PC-9 (cell line): ENCODE measurements at places on chromosomes 2 and 18. TPM values are rescaled to one million over a fixed set of nuclear protein-coding genes. Genes with fewer than 3 reads are reported as not detected.
A peak's percentile ranks its signal among the peaks of the same experiment; 100 is the strongest.

DNA sequence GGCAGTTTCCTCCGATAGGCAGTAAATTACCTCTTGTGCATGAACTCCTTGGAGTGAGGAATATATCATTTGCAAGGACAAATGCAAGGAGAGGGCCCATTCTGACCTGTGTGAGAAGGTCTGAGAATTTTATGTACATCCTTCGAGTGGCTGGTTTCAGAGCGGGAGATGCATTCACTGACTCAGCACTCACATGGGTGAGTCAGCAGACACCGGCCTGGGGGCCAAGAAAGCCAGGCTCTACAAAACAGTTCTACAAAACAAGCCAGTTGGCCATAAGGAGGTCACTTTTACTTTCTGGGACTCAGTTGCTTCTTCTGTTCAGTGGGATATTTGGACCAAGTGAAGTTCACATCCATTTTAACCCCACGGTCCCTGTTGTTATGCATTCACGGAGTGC lies 35.3 kb downstream of the CYP26B1 start:
- H3K27ac ChIP-seq = no peak overlapping the region
- peaks cover 43% of the 10 kb centered on the region for H3K4me1 ChIP-seq
- no peaks in the 10 kb centered on the region for H3K36me3 ChIP-seq
- no peak for DNase-seq

GRCh38 chr2:112065486-112065885 lies 10.4 kb downstream of the TMEM87B start:
- H3K27ac ChIP-seq = peak overlapping the region; percentile 10
- H3K4me3 ChIP-seq = no peak overlapping the region
- peaks cover 35% of the 10 kb centered on the region for H3K4me1 ChIP-seq
- peaks cover 65% of the 10 kb centered on the region for H3K36me3 ChIP-seq
- H3K27me3 ChIP-seq = no peaks in the 10 kb centered on the region
- no peak for DNase-seq

- H3K27ac ChIP-seq = peak overlapping the region; percentile 39; the same call in 1 of the 2 replicates
- peaks cover 48% of the 10 kb centered on the region for H3K36me3 ChIP-seq
- no peaks in the 10 kb centered on the region for H3K27me3 ChIP-seq
- H3K4me3 ChIP-seq = no peak overlapping the region
- H3K4me1 ChIP-seq = peaks cover 28% of the 10 kb centered on the region
These were observed 58.8 kb downstream of the C2orf74 start for GRCh38 chr2:61220768-61221167.

GRCh38 chr2:66456183-66457041 lies 21.5 kb downstream of the MEIS1 start:
- DNase-seq = no peak
- no peaks in the 10 kb centered on the region for H3K27me3 ChIP-seq
- no peaks in the 10 kb centered on the region for H3K36me3 ChIP-seq
- H3K27ac ChIP-seq = no peak overlapping the region
- no peak overlapping the region for H3K4me3 ChIP-seq

- H3K27ac ChIP-seq = no peak overlapping the region
- H3K36me3 ChIP-seq = no peaks in the 10 kb centered on the region
- peak; percentile 32 for DNase-seq
- H3K4me1 ChIP-seq = no peaks in the 10 kb centered on the region
These were observed 10.6 kb downstream of the MFSD6 start for GRCh38 chr2:190418727-190419126.

- H3K36me3 ChIP-seq = peaks cover 9% of the 10 kb centered on the region; the same call in 1 of the 2 replicates
- H3K4me1 ChIP-seq = no peaks in the 10 kb centered on the region
These were observed 7.4 kb upstream of the LCT start for GRCh38 chr2:135844301-135844895.

GRCh38 chr2:209875270-209875669 lies 103.6 kb downstream of the UNC80 start:
- peaks cover 6% of the 10 kb centered on the region; the same call in 1 of the 2 replicates for H3K4me1 ChIP-seq
- no peaks in the 10 kb centered on the region for H3K27me3 ChIP-seq
- no peak for DNase-seq
- no peak overlapping the region for H3K27ac ChIP-seq
- no peak overlapping the region for H3K4me3 ChIP-seq
- no peaks in the 10 kb centered on the region for H3K36me3 ChIP-seq

The RAMP1 gene
- 48.5 and 48.7 TPM in 2 replicates for total RNA-seq

The KCNJ3 gene
- total RNA-seq = not detected in 2 replicates
